ENCODE measurements at places on chromosomes 11 and 22.

GRCh38 chr11:69475141-69475865 lies 6.2 kb upstream of the LINC01488 start:
- ATAC-seq, result no peak

DNA sequence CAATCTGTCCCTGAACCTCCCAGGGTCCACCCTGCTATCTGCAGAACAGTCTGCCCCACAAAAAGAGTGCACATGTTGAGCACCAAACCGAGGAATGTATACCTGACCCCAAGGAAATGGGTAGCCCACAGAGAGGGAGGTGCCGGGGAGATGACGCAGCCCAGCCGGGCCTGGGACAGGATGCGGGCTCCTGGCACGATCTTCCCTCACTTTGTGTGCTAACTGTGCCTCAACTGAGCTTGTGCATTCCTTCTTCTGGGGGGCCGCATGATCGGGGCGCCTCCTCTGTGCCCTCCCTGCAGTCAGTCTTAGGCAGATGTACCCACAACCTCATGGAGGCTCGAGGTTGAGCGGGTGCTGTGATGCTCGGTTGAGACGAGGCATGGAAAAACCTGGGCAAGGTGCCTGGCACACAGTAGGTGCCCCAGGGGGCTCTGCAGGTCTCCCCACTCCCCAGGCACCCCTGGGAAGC lies 2.4 kb downstream of the GAS2L1 start:
- ATAC-seq, result peak; percentile 49

DNA sequence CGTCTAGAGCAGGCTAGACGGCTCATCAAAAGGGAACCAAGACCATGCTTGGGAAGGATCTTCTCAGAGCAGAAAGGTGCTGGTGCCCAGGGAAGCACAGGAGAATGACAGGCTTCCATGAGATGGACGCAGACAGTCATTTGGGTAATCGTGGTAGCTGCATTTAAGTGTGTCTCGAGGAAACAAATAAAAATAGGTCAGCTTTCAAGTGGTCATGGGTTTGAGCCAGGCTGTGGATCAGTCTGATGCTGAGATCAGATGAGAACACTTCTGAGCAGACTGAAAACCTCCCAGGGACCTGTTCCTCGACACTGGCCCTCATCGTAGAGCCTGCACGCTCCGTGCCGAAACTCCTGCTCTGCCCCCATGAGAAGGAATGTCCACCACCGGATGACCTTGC lies 4.7 kb downstream of the CARS1 start:
- ATAC-seq, result no peak

DNA sequence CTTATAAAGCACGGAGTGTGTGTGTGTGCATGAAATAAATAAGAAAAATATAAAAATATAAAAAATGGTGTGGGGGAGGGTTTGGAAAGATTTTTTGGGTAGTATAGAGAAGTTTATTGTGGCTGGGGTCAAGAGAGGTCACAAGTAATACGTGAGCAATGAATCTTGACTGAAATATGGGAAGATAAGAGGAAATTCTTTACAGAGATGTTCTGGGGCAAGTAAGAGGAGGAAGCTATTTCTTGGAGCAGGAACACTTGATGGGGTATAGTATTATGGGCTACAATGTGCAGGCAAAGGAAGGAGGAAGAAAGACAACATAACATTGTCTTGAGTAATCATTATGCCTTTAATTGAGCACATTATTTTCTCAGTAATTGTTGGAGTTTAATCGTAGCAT lies 2.1 kb downstream of the HBD start:
- no peak for ATAC-seq

DNA sequence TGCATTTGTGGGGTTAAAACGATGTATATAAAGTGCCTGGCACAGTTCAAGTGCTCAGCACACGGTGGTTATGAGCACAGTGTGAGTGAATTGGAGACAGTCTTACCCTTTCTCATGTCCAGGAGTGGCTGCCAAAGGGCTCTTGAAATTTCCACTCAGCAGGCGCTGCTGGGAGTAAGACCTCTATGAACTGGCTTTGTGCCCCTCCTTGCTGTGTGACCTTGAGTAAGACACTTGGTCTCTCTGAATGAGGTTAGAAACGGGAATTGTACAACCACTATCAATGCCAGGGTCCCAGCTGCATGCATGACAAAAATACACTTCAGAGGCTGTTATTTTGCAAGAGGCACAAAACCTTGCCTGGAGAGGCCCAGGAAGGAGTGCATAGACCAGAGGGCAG lies 86.6 kb downstream of the TSPAN18 start:
- no peak for ATAC-seq

- ATAC-seq, result no peak
Observed at GRCh38 chr22:47194476-47195155, 432.2 kb downstream of the TBC1D22A start.

DNA sequence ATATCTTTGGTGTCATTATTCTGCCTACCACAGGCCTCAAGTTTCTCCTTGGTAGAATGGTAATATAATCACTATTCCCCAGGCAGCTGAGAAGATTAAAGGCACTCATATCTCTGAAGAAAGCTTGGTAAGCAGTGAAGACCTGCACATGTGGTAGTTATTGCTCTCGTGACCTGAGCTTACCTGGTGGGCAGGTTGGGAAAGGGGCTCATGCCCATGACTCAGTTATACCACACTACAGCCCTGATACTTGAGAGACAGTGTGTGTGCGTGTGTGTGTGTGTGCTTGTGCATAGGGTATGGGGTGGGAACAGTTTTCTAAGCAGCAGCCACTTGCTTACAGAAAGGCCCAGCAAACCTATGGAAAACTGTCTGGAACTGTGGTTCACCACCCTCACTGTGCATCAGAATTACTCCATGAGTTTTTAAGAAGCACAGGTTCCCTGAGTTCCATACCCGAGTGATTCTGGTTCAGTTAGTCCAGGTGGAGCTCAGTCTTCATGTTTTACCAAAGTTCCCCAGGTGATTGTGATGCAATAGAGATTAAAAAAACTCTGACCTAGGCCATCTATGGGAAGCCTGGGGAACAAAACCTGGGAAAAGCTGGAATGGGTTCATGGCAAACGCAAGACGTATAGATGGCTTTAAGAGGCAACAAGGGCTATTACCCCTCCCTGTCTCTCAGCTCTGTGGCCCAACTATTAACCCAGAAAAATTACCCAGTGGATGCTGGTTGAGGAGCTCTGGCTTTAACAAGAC lies 79.0 kb upstream of the ZBED5 start:
- no peak for ATAC-seq

- peak; percentile 35 for ATAC-seq
Observed at GRCh38 chr11:120579611-120580031, 68.1 kb downstream of the GRIK4 start.

DNA sequence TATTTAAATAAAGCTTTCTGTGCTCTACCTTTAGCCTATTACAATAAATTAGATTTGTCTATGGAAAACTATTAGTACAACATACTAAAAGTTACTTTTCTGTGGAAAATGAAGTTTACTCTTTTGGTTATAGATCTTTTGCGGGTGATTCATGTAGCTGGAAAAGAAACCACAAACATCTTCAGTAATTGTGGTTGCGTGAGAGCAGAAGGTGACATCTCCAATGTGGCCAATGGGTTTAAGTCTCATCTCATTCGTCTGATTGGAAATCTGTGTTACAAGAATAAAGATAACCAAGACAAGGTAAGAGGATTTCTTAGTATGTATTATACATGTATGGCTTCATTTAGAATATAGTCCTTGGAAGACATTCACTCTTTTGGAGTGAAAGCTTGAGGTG lies 68.6 kb downstream of the ATXN10 start:
- no peak for ATAC-seq

DNA sequence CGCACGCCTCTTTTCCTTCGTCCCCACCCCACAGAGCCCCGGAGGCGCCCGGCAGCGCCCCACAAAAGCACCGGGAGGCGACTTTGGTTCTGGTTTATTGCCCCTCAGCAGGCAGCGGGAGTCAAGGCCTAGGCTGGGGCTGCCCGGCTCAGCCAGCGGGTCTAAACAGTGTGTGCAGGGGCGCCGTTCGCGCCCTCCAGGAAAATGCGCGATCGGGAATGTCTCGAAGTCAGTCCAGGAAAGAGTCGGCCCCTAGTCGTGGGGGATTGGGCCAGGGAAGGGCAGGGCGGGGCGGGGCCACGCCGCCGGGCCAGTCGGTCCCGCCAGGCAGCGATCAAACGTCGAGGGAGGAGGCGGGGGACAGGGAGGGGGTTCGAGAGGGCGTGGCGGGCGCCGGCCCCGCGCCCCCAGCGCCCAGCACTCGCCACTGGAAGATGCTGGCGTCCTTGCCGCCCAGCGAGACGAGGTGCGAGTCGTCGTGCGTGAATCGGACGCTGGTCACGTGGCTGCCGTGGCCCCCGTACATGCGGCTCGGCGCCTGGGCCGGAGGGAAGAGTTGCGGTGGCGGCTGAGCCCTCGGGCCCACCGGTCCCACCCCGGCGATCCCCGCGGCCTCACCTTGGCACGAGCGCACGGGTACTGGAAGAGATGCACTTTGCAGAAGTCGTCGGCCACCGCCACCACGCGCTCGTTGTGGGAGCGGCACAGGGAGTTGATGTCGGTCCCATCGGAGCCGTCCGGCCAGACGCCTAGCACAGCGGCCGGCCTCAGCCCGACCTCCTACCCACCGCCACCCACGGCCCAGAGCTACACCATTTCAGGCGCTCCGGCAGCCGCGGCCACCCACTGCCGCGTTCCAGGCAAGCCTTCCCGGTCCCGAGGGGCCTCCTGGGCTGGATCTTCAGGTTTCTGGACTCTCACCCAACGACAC lies 741 bp upstream of the MTA2 start:
- ATAC-seq, result no peak

GRCh38 chr22:17121233-17122195 lies at the start of gene TMEM121B:
Gene TMEM121B, minus strand, starts transcription at chr22:17121360. Its CDS starts 233 bp downstream, at chr22:17121127.
- ATAC-seq, result no peak

- no peak for ATAC-seq
Observed at GRCh38 chr11:1297576-1298473, 11.6 kb downstream of the TOLLIP start.

DNA sequence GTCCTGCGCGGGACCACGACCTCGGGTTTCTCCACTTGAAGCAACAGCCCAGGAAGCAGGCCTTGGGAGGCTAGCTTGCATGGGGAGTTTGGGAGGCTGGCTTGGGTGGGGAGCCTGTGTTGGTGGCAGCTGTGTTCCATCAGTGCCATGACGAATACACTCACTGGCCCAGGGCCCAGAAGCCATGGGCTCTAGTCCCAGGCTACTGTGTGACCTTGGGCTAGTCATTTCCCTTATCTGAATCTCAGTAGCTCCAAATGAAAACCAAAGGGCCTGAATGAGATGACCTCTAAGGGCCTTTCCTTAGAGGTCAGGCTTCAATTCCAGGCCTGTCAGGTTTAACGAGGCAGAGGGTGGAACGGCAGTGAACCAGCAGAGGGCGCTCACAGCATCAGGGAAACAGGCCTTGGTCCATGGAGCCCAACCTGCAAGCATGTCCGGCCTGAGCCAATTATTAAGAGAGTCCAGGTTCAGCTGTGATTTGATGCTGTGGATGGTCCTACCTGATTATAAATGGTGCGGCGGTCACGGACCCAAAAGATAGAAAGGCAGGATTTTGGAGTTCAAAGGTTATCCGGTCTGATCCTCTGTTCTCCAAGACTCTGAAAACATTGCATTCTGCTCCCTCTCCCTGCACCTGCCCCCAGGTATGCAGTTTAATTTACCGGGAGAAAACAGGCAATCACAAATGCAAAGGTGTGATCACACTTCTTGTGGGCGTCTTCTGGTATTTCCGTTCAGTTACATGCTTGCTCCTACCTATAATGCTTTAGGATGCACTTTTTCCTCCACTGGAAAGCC lies 15.9 kb downstream of the PTPN5 start:
- ATAC-seq, result peak; percentile 75

GRCh38 chr11:132686886-132687285 lies 845.4 kb downstream of the OPCML start:
- no peak for ATAC-seq

DNA sequence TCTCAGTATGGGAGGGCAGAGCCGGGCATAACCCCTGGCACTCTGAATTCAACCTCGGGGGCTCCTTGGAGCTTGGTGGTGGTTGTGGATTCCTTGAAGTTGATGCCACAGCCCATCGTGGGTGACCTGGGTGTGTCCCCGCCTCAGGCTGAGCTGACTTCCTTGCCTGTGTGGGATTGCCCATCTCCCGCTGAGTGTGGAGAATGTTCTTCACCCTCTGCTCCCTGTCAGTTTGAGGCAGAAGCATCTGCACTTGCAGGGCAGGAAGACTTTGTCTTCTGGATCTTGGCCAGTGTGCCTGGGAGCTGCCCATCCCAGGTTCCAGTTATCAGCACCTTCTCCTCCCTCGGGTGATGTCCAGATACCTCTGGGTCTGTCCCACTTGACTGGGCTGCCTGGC lies 25.3 kb downstream of the CD82 start:
- peak; percentile 18 for ATAC-seq

DNA sequence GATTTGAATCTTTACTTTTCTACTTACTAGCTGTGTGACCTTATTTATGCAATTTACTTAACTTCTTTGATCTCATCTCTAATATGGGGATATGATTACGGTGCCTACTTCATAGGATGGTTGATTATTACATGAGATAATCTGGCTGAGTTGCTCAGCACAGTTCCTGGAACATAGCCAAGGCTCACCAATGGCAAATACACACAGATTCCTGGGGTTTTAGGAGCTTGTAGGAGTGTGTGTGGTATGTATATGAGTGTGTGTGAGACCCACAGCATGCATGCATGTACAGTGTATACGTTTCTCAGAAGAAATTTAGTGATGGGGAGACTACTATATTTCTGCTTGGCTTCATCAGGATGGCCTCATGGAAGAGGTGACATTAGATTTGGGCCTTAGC lies 256.9 kb downstream of the KIRREL3 start:
- ATAC-seq, result no peak

DNA sequence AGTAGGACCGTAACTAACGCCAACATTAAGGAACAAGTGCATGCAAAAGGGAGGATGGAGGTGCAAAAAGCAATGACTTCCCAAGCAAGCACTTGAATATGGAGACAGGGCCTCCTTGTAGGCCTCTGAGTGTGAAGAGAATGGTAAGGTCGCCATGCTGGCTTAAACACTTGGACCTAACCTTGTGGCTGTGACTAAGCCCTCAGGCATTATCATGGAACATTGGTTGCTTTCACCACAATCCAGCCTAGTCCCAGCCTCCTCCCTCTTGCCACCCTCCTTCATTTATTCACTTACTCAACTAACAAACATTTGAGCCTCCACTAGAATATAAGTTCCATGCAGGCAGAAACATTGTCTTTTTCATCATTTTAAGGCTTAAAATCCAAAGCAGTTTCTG lies 11.9 kb upstream of the SYTL2 start:
- no peak for ATAC-seq

GRCh38 chr11:35144136-35144741 lies 5.3 kb downstream of the CD44 start:
- peak; percentile 46 for ATAC-seq

GRCh38 chr11:9049959-9050358 lies 41.4 kb downstream of the SCUBE2 start:
- ATAC-seq, result no peak
